ENCODE measurements at places on chromosomes 13 and 19.

DNA sequence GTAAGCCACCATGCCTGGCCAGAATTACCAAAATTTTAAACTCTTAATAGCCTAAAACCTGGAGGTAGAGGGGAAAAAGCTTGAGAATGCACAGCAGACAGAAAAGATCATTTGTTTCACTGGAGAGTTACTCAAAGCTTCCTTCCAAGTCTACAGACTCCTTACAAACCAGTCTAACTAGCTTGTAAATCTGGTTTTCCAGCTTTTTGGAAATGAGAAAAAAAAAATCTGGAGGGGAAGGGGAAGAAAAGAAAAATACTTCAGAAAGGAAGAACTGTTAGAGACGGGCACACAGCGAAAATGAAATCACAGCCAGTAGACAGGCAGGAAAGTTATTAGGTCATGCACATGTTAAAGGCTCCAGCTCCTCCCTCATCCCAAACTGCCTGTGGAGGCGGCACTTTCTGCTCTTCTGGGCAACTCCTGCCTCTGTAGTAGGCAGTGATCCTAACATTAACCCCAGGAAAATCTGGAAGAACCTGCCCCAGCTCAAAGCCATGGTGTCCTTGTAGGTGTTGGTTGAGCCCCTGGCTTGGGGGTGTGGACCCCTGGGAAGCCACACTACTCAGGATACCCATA lies 17.3 kb downstream of the PARP4 start:
- DNase-seq: no peak

DNA sequence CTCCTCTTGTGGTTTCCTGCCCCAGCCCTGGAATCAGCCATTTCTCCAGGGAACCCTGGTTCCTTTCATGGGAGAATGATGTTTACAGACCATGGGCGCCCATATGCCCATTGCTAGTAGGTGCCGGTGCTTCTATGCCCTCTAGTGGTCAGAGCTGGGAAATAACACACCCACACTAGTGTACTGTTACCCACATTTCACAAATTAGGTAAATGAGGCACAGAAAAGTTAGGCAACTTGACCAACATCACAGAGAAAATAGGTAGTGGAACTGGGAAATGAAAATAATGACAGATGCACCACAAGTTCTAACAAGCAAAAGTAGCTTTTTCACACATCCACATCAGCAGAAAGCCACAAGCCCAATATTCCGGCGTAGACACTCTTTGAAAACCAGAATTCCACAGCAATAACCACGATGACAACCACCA lies 1.3 kb upstream of the CEACAM3 start:
- DNase-seq: peak; percentile 21

GRCh38 chr19:30363073-30363472 lies 9.1 kb upstream of the ZNF536 start:
- no peak for DNase-seq

DNA sequence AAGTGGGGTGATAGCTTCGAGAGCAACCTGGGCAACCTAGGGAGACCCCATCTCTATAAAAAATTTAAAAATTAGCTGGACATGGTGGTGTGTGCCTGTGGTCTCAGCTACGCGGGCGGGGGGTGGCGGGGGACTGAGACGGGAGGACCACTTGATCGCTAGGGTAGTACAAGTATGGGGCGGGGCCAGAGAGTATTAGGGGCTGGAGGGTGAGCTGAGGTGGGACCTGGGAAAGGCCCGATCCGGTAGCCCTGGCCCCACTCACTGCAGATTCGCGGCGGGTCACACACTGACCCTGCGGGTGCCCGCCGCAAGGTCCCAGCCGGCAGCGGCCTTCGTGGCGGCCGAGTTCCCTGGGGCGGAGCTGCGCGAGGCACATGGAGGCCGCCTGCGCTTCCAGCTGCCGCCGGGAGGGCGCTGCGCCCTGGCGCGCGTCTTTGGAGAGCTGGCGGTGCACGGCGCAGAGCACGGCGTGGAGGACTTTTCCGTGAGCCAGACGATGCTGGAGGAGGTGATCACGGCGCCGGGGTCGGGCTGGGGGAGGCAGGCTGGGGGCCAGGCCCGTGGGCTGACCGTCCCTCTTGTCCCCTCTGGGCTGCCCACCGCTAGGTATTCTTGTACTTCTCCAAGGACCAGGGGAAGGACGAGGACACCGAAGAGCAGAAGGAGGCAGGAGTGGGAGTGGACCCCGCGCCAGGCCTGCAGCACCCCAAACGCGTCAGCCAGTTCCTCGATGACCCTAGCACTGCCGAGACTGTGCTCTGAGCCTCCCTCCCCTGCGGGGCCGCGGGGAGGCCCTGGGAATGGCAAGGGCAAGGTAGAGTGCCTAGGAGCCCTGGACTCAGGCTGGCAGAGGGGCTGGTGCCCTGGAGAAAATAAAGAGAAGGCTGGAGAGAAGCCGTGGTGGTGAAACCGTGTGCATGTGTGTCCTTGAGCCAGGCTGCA lies 2.0 kb upstream of the ARHGAP45 start:
- peak; percentile 58 for DNase-seq

DNA sequence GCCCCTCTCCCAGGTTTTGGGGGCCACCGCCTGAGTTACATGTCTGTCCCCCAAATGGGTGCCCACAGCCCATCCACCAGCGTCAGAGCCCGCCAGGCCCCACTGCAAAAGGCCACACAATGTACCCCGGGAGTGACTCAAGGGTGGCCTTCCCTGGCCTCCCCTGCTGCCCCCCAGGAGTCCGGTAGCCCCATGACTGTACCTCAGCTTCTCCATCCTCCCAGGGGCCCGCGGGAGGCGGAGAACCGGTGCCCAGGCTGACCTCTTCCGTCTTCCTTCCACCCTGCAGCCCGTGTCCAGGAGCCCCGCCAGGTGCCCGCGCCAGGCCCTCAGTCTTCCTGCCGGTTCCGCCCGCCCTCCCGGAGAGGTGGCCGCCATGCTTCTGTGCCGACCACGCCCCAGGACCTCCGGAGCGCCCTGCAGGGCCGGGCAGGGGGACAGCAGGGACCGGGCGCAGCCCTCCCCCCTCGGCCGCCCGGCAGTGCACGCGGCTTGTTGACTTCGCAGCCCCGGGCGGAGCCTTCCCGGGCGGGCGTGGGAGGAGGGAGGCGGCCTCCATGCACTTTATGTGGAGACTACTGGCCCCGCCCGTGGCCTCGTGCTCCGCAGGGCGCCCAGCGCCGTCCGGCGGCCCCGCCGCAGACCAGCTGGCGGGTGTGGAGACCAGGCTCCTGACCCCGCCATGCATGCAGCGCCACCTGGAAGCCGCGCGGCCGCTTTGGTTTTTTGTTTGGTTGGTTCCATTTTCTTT lies 10.3 kb downstream of the CBARP start:
- no peak for DNase-seq

- no peak for DNase-seq
These were observed 70.8 kb downstream of the FAM216B start for GRCh38 chr13:42852136-42852535.

GRCh38 chr13:41144576-41144975 lies 12.0 kb upstream of the KBTBD6 start:
- DNase-seq: no peak

DNA sequence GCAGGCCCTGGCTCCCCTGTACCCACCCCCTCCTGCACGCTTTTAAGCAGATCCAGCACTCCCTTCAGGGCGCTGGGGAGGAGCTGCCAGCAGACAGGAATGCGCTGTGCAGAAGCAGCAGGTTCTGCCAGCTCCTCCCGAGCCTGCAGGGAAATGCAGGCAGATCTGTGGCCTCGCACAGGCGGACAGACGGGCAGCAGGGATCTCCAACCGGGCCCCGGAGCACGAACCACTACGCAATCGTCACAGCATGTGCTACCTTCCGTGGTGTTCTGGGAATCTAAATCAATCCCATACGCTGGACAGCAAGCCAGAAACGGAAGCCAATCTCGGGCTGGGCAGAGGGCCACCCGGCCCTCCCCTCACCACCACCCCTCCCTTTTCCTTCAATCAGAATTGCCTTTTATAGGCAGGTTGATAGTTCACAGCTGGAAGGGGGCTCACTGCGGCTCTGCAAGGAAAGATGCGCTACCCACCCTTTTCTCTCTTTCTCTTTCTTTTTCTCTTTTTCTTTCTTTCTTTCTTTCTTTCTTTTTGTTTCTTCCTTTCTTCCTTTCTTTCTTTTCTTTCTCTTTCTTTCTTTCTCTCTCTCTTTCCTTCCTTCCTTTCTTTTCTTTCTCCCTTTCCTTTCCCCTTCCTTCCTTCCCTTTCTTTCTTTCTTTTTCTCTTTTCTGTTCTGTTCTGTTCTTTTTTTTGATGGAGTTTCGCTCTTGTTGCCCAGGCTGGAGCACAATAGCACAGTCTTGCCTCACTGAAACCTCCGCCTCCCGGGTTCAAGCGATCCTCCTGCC lies 99.9 kb downstream of the GNG7 start:
- peak; percentile 95 for DNase-seq

GRCh38 chr13:112871742-112872141 lies 97.3 kb upstream of the MCF2L start:
- no peak for DNase-seq

DNA sequence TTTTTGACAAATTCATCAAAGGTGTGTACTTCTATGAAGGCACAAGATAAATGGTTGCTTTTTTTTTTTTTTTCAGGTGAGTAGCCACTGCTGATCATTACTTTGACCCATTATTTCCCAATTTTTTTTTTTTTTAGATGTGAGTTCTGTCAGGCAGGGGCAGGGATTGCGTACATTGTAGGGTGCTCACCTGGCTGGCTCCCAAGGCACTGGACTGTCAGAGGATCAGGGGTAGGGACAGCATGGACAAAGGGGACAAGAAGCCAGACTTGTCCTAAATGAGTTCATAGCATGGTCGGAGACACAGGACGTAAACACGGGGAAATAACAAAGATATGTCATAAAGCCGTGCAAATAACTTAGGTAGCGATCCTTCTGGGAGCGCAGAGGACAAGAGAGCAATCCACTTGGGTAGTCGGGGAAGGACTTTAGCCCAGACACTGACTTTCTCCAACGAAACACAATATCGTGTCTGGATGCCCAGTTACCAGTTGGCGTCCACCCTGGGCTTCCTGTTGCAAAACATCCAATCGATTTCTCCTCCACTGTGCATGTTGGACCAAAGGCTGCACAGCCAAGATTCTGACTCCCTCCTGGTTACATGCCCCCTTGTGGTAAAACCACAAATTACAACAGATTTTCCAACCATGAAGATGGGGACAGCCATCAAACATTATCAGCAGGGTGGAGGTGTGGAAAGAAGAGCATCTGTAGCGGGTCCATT lies 27.5 kb upstream of the KATNAL1 start:
- DNase-seq: no peak

DNA sequence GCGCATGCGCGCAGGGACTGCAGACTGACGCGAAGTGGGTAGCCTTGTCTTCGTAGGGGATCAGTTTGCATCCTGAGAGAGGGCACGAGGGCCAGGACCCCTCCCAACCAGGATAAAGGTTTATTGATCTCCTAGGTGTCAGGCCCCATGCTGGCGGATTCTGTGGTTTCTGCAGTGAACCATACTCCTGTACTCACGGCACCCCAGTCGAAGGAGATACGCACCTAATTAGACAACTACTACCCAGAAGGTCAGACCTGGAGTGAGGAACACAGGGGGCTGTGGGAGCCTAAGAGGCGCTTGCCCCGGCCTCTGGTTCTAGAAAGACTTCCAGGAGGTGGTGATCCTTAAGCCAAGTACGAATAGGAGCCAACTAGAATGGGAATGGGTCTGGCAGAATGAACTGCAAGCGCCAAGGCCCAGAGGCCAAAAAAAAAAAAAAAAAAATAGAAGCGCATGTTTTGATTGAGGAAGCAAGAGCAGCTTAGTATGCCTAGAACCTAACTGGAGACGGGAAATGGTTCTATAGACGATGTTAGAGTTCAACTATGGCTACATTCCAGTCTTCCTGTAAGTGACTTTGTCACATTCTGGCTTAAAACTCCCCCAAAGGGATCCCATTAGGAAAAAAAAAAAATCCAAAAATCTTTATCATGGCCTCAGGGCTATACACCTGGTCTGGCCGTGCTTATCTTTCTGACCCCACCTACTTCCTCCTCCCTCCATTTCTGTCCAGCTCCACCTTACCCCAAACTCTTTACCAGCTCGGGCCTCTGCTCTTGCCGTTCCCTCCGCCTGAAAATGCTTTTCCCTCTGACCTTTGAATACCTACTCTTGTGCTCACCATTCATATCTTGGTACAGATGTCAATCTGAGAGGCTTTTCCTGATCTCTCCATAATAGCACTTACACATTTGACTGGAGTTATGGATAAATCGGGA lies 902 bp upstream of the ZNF428 start:
- DNase-seq: no peak

- no peak for DNase-seq
These were observed 64.4 kb downstream of the RASA3 start for GRCh38 chr13:114067886-114068651.

- no peak for DNase-seq
These were observed 8.5 kb upstream of the LSR start for GRCh38 chr19:35240327-35240726.

DNA sequence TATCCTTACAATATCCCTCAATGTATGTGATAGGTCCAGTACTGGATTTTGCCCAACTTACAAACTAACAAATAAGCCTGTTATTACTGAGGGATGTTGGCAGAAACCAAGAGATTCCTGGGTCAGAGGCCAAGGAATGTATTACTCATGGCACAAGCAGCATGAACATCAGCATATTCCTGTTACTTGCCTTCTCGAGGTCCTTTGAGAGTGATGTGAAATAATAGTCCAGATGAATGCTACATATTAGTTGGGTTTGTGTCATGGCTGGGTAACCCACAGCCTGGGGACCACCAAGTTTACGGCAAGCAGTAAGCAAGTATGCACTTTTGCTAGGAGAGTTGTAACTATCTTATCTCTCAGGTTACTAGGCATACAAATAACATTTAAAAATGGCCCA lies 384.5 kb upstream of the GPC6 start:
- DNase-seq: peak; percentile 90

DNA sequence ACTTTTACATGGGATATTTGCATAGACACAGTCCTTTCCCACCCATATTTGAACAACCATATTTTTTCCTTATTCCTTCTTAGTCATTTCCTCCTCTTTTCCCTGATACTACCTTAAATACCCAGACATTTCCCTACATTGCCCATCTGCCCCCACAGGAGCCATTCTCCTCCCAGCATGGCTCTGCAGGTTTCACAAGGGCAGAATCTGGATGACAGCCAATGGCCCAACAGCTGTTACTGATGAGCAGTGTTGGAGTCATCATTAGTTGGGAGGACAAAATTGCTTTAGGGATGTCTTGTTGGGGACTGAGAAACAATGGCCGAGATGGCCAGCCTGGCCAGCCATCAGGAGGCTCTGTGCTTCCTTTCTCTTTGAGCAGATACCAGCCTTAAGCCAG lies 209.5 kb downstream of the KLF5 start:
- peak; percentile 50 for DNase-seq

GRCh38 chr13:73428137-73428536 lies 369.3 kb downstream of the KLF5 start:
- DNase-seq: peak; percentile 60

DNA sequence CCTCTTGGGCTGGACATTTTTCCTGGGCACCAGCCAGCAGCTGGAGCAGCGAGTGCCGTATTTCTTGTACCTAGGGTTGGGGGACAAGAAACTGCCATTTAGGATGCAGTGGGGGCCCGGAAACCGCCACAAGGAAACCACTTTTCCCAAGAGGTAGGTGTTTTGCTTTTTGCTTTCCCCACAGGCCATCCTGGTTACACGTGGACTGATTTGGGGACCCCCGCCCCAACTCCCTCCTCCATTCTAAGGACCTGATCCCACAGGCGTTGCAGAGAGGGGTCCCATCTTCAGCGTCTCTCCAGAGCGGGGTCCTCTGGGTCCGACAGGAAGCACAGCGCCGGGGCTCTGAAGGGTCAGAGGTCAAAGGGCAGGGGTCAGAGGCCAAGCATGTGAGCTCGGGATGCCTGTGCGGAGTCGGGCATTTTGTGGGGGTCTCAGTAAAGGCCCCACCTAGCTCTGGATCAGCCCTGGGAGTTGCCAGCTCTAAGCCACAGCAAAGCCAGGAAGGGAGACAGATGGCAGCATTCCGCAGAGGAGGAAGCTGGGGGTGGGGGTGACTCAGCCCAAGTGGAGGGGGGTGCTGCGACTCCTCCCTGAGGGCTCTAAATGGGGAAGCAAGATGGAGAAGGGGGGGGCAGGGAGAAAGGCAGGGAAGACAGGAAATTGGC lies 4.3 kb downstream of the ZGLP1 start:
- peak; percentile 82 for DNase-seq
